ENCODE measurements at places on chromosomes 2 and 18.
A peak's percentile ranks its signal among the peaks of the same experiment; 100 is the strongest.

- no peak for DNase-seq
These were observed 38.0 kb downstream of the NPAS2 start for GRCh38 chr2:100857915-100858314.

DNA sequence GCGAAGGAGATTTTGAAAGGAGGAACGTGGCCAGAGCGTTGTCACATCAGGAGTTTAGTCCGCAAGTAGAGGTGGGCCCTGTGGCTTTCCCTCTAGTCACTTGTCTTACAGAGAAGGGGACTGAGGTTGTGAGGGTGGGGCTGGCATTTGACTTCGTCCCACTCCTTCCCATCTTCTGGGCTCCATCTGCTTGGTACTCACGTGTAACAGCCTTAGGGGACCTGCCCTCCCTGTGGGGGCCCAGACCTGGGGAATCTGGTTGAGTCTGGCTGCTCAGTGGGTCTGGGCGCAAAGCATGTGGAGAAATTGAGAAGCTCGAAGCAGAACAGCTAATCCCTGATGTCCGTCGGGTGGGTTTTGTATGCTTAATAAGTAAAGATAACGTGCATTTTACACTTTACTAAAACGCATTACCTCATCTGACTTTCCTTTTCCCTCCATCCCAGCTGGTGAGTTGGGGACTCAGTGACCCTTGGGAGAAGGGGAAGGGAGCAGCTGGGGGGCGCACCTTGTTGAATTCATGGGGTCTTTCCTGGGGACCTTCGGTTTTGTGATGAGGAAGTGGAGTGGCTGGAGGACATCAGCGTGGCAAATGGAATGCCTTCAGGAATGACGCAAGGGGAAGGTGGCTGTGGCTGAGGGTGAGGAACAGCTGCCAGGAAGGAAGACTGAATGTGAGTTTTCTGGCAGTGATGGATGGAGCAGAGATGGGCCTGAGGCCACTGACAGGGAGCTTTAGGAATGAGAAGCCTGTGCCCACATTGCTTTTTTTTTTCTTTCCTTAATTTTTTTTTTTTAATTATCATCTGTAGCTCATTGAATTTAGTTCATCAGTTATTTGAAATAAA lies 44.8 kb downstream of the ASAP2 start:
- no peak for DNase-seq

- no peak for DNase-seq
These were observed 15.1 kb downstream of the SH2D6 start for GRCh38 chr2:85433511-85434089.

DNA sequence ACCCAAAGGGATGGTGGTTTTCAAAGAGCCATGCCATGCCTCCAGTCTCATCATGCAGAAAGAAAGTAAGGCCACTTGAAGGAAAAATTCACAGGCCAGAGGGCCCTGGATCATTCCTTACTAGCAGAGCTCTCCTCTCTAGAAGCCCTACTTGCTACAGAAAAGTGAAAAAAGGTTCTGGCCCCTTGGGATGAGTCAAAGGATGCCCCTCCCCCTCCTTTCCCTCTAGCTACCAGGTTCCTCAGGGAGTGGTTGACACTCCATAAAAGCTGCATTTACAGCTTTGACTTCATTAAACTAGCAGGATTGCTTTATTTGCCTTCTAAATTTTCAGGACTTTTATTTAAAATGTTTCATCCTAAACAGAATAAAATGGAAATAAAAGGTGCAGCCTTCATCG lies 21.2 kb downstream of the OSR1 start:
- DNase-seq = no peak

DNA sequence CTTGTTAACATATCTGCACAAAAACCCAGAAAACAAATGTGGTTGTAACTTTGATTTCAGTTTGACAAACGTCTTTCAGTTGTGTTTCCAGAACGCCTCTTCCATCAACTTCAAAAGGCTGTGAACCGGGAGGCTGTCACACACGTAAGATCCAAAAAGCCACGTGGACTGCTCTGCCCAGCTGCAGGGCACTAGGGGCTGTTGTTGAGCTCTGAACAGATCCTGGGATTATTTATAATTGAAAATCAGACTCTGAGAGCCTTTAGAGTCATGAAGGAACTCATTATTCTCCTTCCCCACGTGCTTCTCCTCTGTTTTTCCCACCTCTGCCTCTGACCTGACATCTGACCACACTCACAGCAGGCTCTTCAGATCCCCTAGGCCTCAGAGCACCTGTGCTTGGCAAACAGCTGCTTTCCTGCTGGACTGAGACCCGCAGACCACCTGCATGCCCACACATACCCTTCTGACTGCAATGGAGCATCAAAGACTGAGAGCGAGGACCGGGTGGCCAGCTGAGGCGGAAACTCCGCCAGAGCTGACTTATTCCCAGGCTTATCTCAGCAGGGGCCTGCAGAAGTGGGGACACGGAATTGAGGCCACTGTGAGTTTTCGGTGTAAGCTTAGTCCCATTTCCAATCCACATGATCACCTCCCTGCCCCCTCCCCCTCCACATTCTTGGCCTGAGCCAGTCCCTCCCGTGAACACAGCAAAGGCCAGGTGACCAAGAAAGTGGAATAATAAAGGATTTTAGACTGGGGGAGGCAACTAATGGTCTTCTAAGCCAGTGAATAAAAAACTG lies 114.8 kb downstream of the ATL2 start:
- DNase-seq = peak; percentile 44

DNA sequence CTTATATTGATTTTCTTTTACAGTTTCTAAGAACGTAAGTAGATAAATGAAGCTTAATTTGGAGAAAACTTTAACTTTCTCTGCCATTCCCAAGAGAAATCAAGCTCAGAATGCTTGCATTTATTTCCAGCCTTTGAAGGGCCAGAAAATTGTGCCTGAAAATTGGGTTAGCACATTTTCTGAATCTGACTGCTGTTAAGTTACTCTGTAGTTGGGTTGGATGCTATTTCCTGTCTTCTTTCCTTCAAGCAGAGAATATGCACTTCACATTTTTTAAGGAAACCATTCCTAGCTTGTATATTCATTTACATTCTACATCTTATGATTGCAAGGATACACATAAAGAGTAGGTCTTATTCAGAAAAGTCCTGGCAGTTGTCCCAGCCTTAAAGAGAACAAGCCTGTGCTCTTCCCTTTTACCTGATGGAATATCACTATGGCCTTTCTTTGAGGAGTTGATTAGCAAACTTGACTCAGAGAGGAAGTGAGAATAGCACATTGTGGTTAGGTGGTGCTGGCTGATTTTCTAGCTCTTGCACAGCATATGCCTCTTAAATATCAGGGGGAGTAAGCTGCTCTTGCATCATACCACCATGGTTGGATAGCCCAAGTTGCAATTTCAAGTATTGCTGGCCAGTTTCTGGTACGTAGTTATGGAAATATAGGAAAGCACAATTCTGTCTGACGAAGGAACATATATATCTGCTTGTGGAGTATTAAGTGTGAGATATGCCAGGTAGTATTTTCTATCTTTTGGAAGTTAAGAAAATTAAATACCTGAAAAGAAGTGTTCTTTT lies 133.7 kb downstream of the COMMD1 start:
- DNase-seq = peak; percentile 76

- DNase-seq = no peak
These were observed 277.5 kb downstream of the BCL11A start for GRCh38 chr2:60275958-60276357.

DNA sequence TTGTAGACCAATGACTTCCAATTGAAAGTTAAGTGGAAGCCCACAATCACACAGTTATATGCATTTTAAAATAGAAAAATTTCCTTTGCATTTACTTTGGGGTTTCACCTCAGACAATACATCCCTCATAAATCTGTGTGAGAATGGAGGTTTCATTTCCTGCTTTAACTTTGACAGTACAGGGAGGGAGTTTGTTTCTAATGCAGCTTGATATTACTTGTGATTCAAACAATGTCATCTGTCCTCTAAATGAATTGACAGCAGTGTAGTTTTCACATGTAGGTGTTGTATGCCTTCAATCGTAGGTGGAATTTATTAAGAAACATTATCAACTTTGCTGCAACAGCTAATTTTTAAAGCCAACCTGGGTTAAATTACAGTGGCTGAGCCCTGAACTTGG lies 75.2 kb downstream of the TMEFF2 start:
- DNase-seq = no peak

DNA sequence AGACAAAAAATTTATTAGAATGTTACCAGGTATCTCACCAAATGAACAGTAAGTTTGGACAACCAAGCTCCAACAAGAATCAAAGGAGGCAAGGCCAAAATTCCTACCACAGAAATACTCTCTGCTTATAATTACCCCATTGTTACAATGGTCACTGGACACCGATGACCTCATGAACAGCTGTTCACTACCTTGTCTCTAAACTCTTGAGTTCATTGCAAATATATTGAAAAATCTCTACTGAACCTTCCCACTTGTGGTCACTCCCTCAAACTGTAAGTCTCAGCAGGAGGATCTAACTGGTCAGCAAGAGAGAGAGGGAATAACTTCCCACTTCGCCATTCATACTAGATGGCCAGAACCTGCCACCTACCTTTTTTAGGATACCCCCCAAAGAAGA lies 50.0 kb downstream of the ERBB4 start:
- DNase-seq = no peak

DNA sequence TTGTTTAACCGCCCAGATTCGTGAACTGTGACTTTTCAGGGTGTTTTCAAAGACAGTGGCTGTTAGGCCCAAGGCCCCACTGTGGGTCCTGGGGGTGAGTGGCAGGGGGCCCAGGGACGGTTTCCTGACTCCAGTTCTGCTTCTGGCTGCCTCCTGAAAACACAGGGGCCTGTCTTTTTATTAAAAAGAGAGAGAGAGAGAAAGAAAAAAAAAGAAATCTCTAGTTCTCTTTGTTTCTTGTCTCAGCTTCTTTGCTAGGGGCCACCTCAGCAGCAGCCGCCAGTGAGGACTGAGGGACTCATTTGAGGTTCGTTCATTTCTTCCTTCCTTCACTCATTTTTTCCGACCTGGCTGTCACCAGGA lies 15.4 kb upstream of the E2F6 start:
- DNase-seq = no peak

- no peak for DNase-seq
These were observed 397.8 kb upstream of the CHST9 start for GRCh38 chr18:27582760-27583412.

DNA sequence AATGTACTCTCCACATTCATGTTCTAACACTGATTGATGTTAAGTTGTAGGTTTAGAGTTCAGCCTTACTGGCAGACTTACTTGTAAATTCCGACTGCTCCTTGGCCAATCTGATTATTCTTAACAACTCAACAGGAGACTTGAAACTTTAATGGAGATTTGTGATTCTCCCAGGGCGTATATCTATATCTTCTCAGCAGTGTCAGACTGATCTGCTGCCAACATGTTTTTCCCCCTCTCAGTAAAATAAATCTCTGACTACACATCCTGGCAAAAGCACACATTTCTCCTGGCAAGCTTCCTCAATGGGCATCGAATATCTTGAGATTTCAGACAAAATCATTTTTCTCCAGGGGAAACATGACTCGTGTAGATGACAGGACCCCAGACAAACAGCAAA lies 1041.2 kb downstream of the DPP10 start:
- DNase-seq = no peak

GRCh38 chr2:201139836-201140604 lies 24.1 kb downstream of the CFLAR start:
- DNase-seq = no peak

GRCh38 chr18:43620936-43621335 lies 343.6 kb upstream of the SYT4 start:
- DNase-seq = peak; percentile 19

- no peak for DNase-seq
These were observed 3.2 kb upstream of the PDK1 start for GRCh38 chr2:172552547-172553291.

- DNase-seq = no peak
These were observed 10.6 kb upstream of the HNRNPLL start for GRCh38 chr2:38613126-38613848.

DNA sequence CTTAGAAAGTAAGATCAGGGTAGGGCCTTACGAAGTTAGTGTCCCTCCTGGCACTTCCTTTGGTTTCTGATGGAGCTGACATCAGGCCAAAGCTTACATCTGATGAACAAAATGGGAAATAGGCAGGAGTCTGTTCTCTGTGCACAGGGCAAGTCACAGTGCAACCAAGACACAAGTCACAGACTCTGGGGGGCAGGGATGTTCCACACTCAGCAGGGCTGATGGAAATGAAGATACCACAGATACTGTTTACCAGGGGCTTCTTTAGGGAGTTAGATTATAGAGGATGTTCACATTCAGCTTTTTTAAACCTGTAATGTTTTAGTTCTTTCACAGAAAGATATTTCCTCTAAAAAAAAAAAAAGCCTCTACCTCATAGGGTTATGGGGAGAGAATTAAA lies 106.2 kb upstream of the EPC2 start:
- DNase-seq = no peak

GRCh38 chr2:25279091-25279651 lies 62.6 kb downstream of the DNMT3A start:
- DNase-seq = no peak

- no peak for DNase-seq
These were observed 146.4 kb downstream of the DYSF start for GRCh38 chr2:71599646-71600236.

GRCh38 chr2:59733970-59734369 lies 819.5 kb downstream of the BCL11A start:
- DNase-seq = no peak

GRCh38 chr2:200431996-200432705 lies 77.7 kb downstream of the KCTD18 start:
- DNase-seq = no peak

- no peak for DNase-seq
These were observed 132.1 kb downstream of the SH3RF3 start for GRCh38 chr2:109260886-109261700.

DNA sequence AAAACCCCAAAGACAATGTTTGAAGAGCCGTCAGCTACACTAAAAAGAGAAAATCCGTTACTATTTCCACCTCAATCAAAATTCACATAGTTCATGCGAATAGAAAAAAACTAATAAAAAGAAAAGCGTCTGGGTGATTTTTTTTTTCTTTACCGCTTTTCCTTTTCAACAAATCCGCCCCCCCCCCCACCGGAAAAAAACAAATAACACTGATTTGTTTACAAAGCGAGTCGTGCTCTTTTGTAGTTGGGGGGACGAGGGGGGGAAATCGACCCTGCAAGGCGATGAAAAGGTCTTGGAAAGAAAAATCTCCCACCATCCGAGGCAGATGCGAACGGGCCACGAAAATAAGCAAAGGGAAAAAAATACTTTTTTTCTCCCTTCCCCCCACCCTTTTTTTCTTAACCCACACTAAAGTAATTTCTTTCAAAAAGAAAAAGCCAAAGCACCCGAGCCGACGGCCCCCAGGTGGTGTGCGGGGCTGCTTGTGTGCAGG lies 638 bp downstream of the ZNF521 start:
- no peak for DNase-seq

GRCh38 chr2:160372585-160372984 lies 121.0 kb downstream of the RBMS1 start:
- no peak for DNase-seq

- no peak for DNase-seq
These were observed 30.0 kb upstream of the BARD1 start for GRCh38 chr2:214839464-214839863.

GRCh38 chr2:209661286-209661894 lies 110.2 kb upstream of the UNC80 start:
- DNase-seq = no peak

- DNase-seq = no peak
These were observed 92.0 kb downstream of the ZNF236 start for GRCh38 chr18:76914314-76914713.

GRCh38 chr2:169221745-169222369 lies 140.5 kb downstream of the LRP2 start:
- DNase-seq = no peak

GRCh38 chr2:61405813-61406212 lies 65.1 kb downstream of the USP34 start:
- DNase-seq = no peak

GRCh38 chr2:232310696-232311095 lies 67.9 kb upstream of the ALPP start:
- no peak for DNase-seq

GRCh38 chr2:217573571-217573970 lies 429.2 kb downstream of the TNS1 start:
- DNase-seq = no peak

All from activated CD4-positive, alpha-beta T cell treated with anti-CD3 and anti-CD28 coated beads, Interleukin-2, Interleukin-4, amounts not matched to agents 100 ng/mL and 50 ng/mL, durations not matched to agents 16 hours and 8 hours (primary cell).